Activated T-cell treated with anti-CD3 and anti-CD28 coated beads for 4 hours (primary cell): ENCODE measurements at places on chromosomes 5 and 9.

GRCh38 chr5:14581891-14582796 lies 552 bp downstream of the OTULINL start:
- DNase-seq: peak; percentile 69

GRCh38 chr9:126672634-126673284 lies 59.0 kb downstream of the LMX1B start:
- no peak for DNase-seq

DNA sequence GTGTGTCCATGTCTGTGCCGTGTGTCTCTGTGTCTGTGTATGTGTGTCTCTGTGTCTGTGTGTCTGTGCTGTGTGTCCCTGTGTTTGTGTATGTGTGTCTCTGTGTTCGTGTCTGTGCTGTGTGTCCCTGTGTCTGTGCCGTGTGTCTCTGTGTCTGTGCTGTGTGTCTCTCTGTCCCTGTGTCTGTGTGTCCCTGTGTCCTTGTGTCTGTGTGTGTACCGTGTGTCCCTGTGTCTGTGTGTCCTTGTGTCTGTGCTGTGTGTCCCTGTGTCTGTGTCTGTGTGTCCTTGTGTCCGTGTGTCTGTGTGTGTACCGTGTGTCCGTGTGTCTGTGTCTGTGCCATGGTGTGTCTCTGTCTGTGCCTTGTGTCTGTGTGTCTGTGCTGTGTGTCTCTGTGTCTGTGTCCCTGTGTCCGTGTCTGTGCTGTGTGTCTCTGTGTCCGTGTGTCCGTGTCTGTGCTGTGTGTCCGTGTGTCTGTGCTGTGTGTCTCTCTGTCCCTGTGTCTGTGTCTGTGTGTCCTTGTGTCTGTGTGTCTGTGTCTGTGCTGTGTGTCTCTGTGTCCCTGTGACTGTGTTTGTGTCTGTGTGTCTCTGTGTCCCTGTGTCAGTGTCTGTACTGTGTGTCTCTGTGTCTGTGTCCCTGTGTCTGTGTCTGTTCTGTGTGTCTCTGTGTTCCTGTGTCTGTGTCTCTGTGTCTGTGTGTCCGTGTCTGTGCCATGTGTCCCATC lies 23.2 kb downstream of the CACNA1B start:
- DNase-seq: no peak

GRCh38 chr9:16883586-16883985 lies 13.1 kb upstream of the BNC2 start:
- no peak for DNase-seq

DNA sequence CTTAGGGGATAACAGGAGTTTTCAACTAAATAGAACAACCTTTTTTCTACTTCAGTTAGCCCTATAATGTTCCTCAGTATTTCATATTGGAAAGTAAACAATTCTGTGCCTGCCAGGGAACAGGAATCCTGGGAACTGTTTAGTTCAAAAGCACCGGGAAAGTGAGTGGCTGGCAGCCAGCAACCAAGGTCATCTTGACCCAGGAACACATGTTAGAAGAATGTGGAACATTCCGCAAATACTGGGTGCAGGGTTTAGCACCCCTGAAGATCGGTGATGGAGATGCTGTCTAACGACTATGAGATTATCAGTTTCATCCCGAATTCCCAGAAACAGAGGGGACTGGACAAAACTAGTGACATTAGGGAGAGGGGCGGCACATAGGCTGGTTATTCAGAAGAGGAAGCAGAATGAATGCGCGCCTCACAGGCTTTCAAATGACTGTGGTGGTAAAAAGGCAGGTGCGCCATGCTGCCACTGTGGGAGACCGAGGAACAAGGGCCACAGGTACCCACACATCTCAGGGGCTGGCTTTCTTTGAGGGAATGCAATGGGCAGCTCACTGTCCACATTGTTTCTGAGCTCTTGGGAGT lies 51.2 kb downstream of the IPPK start:
- DNase-seq: no peak

DNA sequence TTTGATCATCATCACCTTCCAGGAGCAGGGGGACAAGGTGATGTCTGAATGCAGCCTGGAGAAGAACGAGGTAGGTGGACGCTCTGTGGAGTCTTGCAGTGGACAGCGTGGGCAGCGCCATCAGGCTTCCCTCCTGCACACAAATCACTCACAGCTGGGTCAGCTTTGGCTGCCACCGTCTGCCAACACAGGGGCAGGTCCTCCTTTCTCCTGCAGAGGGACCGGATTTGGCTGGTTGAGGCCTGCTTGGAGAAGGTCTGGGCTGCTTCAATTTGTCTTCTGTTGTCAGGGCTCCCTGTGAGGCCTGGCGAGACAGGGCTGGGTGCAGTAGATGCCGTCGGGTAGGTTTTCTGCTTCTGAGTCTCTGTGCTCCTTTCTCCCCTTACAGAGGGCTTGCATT lies 180.6 kb downstream of the CACNA1B start:
- DNase-seq: no peak

DNA sequence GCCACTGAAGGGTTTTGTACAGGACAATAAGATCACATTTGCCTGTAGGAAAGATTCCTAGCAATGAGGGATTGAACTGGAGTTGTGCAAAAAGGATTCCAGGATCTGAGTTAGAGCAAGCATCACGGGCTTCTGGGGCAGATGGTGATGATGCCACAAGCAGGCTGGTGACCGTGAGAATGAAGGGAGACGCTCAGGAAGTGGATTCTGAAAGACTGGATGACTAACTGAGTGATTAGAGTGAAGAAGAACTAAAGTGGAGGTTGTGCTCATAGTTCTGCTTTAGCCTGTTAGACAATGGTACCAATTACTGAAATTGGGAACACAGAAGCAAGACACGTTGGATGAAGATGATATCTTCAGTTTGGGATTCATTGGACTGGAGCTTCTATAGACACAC lies 168.2 kb downstream of the CD180 start:
- no peak for DNase-seq

DNA sequence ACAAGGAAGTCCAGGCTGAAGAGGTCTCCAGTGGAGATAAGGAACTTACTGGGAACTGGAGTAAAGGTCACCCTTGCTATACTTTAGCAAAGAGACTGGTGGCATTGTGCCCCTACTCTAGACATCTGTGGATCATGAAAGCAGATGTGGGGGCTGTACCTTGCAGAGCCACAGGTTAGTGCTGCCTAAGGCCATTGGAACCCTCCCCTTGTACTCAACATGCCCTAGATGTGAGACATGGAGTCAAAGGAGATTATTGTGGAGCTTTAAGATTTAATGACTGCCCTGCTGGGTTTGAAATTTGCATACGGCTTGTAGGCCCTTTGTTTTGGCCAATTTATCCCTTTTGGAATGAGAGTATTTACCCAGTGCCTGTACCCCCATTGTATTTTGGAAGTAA lies 397.3 kb upstream of the GRIN3A start:
- DNase-seq: no peak

- no peak for DNase-seq
These were observed 475.5 kb upstream of the ACO1 start for GRCh38 chr9:31908891-31909480.

DNA sequence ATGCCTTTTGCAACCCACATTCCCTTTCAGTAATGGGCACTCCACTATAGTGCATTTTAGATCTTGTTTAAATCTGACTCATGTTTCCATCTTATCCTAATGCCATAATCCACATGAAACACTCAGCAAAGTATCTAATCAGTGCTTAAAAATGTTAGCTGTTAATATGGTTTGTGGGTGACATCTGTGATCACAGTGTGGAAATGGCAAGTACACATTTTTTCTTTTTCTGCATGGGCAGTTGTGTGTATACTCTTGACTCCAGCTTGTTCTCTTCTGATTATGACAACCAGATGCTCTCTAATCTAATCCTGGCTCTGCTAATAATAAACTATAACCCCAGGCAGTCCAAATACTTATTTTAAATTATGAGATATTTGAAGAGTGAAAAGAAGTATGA lies 103.3 kb downstream of the EDIL3 start:
- no peak for DNase-seq
